ENCODE measurements at places on chromosomes 7 and 10.
A peak's percentile ranks its signal among the peaks of the same experiment; 100 is the strongest.

- DNase-seq, result no peak
Measured at GRCh38 chr7:141202535-141202934, 128.7 kb downstream of the TMEM178B start.

GRCh38 chr10:14253079-14253478 is 77.6 kb downstream of the FRMD4A start:
- DNase-seq, result no peak

- DNase-seq, result no peak
Measured at GRCh38 chr7:90312745-90313144, 8.4 kb downstream of the FAM237B start.

DNA sequence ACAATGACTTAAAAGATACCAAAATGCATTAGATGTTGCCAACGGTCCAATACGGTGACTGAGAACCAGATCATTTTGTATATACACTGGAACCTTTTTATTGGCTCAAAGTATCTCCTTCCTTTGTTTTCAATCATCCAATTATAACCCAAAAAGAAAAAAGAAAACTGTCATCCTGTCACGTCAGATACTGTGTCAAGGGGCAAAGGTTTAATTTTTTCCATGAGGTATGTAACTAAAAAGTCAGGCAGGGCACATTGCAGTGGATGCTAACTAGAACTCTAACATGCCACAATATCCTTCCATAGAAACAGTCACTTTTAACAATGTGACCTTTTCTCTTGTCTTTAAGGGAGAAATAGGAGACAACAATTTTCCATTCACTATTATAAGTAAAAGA is 267.6 kb upstream of the NEBL start:
- DNase-seq, result no peak

DNA sequence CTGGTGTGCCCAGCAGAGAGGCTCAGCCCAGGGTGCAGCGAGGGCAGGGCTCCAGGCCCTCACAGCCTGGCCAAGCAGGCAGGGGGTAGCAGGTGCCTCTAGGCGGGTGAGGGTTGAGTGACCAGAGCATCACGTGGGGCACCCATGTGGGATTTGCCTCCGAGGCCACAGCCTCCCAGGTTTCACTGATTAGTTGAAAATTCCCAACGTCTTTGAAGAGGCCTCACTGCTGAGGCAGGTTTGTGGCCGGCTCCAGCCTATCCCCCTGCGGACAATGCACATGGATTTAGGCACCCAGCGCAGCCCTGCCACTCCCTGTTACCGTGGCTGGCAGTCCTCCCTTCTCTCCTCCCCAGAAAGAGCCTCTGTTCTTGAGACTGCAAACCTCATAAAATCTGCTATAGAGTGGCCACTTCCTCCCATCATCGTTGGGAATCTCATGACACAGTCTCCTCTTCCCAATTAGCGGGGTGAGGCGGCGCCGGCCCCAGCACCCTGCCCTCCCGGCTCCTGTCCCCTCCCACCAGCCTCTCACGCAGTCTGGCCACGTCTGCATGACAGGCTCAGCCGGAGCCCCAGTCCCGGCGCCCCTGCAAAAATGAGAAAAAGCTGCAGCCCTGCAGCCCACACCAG is 10.8 kb downstream of the MYL10 start:
- no peak for DNase-seq

DNA sequence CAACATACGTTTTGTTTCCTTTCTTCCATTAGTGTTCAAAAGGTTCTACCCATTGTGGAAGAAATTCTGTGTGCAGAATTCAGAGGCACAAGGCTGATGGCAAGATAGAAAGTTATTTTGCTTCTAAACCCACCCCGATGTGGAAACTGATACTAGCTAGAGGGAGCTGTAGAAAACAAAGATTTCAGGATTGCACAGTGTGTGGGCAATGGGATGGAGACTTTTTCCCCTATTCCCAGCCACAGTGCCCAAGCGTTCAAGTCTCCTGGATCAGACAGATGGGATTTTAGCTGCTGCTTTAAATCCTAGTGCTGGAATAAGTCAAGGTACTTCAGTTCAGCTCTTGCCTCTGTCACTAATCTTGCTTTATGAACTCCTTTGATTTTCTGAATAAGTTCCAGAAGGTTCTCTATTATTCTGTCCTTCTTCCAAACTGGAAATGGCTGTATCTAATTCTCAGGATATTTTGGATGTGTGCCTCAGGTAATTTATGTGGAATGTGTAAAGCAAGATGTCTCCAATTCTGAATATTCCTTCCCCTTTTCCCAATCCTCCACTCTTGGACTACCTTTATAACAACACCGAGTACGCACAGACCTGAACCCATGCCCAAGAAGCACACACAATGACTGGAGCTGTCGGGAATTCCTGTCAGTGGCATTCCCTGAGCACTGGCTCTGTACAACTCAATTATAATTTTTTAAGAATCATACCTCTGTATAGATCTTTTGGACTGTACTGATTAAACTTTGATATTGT is 473.0 kb downstream of the PLXDC2 start:
- no peak for DNase-seq

- DNase-seq, result no peak
Measured at GRCh38 chr10:61742812-61743211, 80.1 kb downstream of the CABCOCO1 start.

- DNase-seq, result peak; percentile 50
Measured at GRCh38 chr7:17144322-17144721, 154.1 kb upstream of the AHR start.

- DNase-seq, result no peak
Measured at GRCh38 chr7:55557666-55558188, 14.6 kb downstream of the VOPP1 start.

Data from activated CD4-positive, alpha-beta T cell treated with anti-CD3 and anti-CD28 coated beads for 24 hours (primary cell).